ENCODE measurements at places on chromosomes 7 and 10. TPM values are rescaled to one million over a fixed set of nuclear protein-coding genes. Genes with fewer than 3 reads are reported as not detected.
A peak's percentile ranks its signal among the peaks of the same experiment; 100 is the strongest.

- H3K27me3 ChIP-seq, result no peaks in the 10 kb centered on the region
- no peak overlapping the region for H3K4me3 ChIP-seq
These were observed 155.7 kb upstream of the HGF start for GRCh38 chr7:81925530-81925929.

DNA sequence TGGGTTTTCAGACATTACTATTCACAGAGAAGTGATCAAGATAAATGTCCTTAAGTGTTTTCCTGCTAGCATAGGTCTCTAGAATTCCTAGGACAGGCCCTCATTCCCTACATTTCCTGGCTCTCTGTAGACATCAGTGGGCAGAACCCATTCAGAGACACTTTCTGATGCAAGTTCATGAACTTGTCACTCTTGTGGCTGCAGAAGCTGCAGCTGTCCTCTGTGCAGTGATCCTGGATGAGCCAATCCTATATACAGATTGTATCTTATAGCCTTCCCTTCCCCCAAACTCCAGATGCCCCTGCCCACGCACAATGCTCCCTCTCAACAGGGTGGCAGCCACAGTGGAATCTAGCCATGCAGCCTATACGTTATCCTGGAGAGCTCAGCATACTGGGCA is 12.6 kb upstream of the GRB10 start:
- H3K27me3 ChIP-seq, result no peaks in the 10 kb centered on the region
- DNase-seq, result no peak
- peaks cover 3% of the 10 kb centered on the region for H3K4me1 ChIP-seq
- H3K27ac ChIP-seq, result no peak overlapping the region
- H3K4me3 ChIP-seq, result no peak overlapping the region

- H3K27ac ChIP-seq, result no peak overlapping the region
- no peaks in the 10 kb centered on the region for H3K27me3 ChIP-seq
- H3K36me3 ChIP-seq, result no peaks in the 10 kb centered on the region
- no peak overlapping the region for H3K4me3 ChIP-seq
These were observed 3.9 kb downstream of the DOCK1 start for GRCh38 chr10:126909147-126909546.

DNA sequence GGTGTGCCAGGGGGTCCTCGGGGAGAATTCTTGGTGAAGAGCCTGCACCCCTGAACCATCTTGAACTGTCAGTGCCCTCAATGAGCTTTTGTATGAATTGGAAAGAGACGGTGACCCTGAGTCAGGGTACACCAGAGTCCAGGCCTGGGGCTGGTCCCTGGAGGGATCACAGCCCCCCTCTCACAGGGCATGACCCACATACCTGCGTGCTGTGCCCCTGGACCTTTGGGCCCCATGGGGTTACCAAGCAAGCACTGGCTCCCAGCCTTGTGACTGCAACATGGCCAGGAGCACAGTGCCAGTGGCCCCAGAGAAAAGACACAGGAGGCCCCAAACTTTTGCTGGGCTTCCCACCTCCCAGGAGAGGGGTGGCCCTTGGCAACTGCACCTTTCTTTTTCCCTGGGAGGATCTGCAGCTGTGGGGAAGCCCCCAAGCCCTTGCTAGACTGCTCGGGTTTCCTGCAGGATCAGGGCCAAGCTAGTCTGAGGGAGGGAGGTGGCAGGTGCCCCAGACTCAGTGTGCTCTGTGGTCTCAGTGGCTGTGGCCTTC is 153.5 kb downstream of the ZNF248 start:
- H3K36me3 ChIP-seq, result no peaks in the 10 kb centered on the region
- no peak overlapping the region for H3K4me3 ChIP-seq
- DNase-seq, result peak; percentile 30
- no peaks in the 10 kb centered on the region for H3K4me1 ChIP-seq
- no peak overlapping the region for H3K27ac ChIP-seq
- no peaks in the 10 kb centered on the region for H3K27me3 ChIP-seq

GRCh38 chr7:51354897-51355296 is 38.3 kb upstream of the COBL start:
- H3K4me1 ChIP-seq, result peaks cover 13% of the 10 kb centered on the region
- H3K27me3 ChIP-seq, result no peaks in the 10 kb centered on the region
- H3K36me3 ChIP-seq, result no peaks in the 10 kb centered on the region
- H3K4me3 ChIP-seq, result no peak overlapping the region
- no peak for DNase-seq

GRCh38 chr7:32941181-32941580 is 16.1 kb upstream of the FKBP9 start:
- H3K4me3 ChIP-seq, result peak overlapping the region; percentile 87
- no peak overlapping the region for H3K27ac ChIP-seq
- no peaks in the 10 kb centered on the region for H3K27me3 ChIP-seq

CALML3 gene
- total RNA-seq, result not detected

TMEM236 gene
- total RNA-seq, result 0.35 TPM

GRCh38 chr10:17200001-17200911 is 1.2 kb downstream of the TRDMT1 start:
- H3K4me3 ChIP-seq, result peak overlapping the region; percentile 66
- no peaks in the 10 kb centered on the region for H3K36me3 ChIP-seq
- no peak for DNase-seq
- H3K27ac ChIP-seq, result peak overlapping the region; percentile 90

GRCh38 chr10:104257235-104257634 is 2.5 kb downstream of the GSTO1 start:
- no peak for DNase-seq
- H3K4me3 ChIP-seq, result no peak overlapping the region
- H3K36me3 ChIP-seq, result no peaks in the 10 kb centered on the region
- H3K4me1 ChIP-seq, result peaks cover 7% of the 10 kb centered on the region
- no peak overlapping the region for H3K27ac ChIP-seq

- no peaks in the 10 kb centered on the region for H3K27me3 ChIP-seq
- peak overlapping the region; percentile 81 for H3K27ac ChIP-seq
- H3K36me3 ChIP-seq, result no peaks in the 10 kb centered on the region
- H3K4me3 ChIP-seq, result peak overlapping the region; percentile 83
- DNase-seq, result peak; percentile 28
These were observed 497 bp upstream of the RAB11FIP2 start for GRCh38 chr10:118047157-118047719.

DNA sequence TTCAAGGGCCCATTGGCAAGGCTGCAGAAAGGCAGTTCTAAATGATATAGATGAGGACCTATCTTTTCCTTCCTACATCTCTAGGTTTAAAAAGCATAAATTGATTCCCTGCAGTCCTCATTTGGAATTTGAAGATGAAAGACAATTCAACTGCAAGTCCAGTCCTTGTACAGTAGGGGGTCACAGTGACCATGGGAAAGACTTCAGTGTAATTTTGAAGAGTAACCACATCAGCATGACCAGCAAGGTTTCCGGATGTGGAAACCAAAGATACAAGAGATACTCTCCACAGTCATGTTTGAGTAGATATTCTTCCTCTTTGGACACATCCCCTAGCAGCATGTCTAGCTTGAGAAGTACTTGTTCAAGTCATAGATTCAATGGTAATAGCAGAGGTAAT is 539.3 kb upstream of the TEX47 start:
- no peaks in the 10 kb centered on the region for H3K27me3 ChIP-seq
- no peak overlapping the region for H3K4me3 ChIP-seq
- no peak overlapping the region for H3K27ac ChIP-seq
- H3K4me1 ChIP-seq, result no peaks in the 10 kb centered on the region
- no peaks in the 10 kb centered on the region for H3K36me3 ChIP-seq

DNA sequence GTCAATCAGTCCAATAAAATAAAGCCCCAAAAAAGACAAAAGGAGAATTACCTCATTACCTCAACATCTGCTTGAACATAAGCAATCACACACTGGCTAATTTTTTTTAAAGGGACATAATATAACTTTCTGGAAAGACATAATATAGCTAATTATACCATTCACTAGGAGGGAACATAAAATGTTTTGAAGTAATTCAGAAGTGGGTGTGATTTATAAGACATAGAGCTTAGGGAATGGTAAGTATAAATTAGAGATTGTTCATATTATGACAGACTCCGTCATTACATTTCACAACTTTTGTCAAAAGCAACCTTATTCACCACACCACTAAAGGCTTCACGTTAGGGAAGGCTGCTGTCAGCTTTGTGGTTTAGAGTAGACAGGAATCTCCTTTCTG is 3.8 kb downstream of the SHTN1 start:
- no peak overlapping the region for H3K4me3 ChIP-seq
- no peak for DNase-seq
- peaks cover 22% of the 10 kb centered on the region for H3K4me1 ChIP-seq
- H3K27me3 ChIP-seq, result no peaks in the 10 kb centered on the region
- H3K36me3 ChIP-seq, result no peaks in the 10 kb centered on the region

GRCh38 chr7:112866424-112866823 is 76.2 kb upstream of the TMEM168 start:
- H3K4me1 ChIP-seq, result no peaks in the 10 kb centered on the region
- no peak for DNase-seq
- H3K4me3 ChIP-seq, result no peak overlapping the region

DNA sequence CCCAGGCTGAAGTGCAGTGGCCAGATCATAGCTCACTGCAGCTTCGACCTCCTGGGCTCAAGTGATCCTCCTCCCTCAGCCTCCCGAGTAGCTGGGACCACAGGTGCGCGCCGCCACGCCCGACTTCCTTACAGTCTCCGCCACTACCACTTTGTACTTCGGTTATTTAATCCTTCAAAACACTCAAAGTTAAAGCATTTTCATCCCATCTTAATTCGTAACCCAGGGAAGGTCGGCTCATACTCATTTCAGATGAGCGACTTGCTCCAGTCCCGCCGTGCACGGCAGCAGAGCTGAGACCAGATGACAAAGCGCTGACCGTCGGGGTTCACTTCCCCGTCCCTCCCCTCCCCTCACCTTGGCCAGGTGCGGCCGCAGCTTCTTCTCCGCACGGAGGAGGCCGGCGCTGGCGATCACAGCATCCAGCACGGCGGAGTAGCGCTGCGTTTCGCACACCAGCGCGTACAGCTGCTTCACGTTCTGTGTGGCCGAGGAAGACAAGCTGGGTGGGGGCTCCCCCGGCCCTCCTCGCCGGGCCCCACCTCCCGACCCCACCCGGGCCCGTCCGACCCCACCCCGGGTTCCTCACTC is 457 bp downstream of the NSUN5 start:
- no peaks in the 10 kb centered on the region for H3K27me3 ChIP-seq
- peak overlapping the region; percentile 70 for H3K27ac ChIP-seq
- peak overlapping the region; percentile 77 for H3K4me3 ChIP-seq
- DNase-seq, result peak; percentile 64

DNA sequence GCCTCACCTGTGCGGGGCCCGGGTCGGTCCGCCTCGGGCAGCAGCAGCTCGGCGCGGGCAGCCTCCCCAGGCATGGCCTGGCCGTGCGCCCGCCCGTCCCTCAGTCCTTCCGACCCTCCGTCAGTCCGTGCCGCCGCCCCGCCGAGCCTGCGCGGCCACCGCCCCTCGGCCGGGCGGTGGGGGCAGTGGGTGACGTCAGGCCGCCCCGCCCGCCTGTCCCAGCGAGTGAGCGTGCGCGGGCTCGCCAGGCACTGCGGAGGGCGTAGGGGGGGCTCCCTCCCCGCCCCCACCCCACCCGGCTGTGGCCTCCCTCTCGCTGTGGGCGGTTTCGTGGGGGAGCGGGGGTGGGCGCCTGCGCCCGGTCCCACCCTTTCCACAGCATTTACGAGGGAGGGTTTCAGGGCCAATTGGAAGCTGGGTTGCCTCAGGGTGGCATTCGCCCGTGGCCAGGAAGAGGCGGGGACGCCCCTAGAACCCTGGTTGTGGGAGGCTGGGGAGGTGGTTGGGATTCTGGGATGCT is at the start of gene NACAD:
Gene NACAD (minus strand): TSS at position 149 of the 520 bp plus-strand sequence. CDS start 75 bp downstream, at position 74.
- H3K27ac ChIP-seq, result no peak within 1 kb of the TSS
- H3K4me3 ChIP-seq, result peak within 1 kb of the TSS; percentile 21
- H3K36me3 ChIP-seq, result no peaks in the 10 kb centered on the region
- no peaks in the 10 kb centered on the region for H3K27me3 ChIP-seq

GRCh38 chr10:14879124-14879927 is 660 bp downstream of the SUV39H2 start:
- H3K36me3 ChIP-seq, result no peaks in the 10 kb centered on the region
- no peaks in the 10 kb centered on the region for H3K27me3 ChIP-seq
- H3K4me1 ChIP-seq, result no peaks in the 10 kb centered on the region
- H3K27ac ChIP-seq, result peak overlapping the region; percentile 96
- peak; percentile 64 for DNase-seq

- peaks cover 6% of the 10 kb centered on the region for H3K36me3 ChIP-seq
- no peaks in the 10 kb centered on the region for H3K27me3 ChIP-seq
- DNase-seq, result no peak
- no peak overlapping the region for H3K4me3 ChIP-seq
- peaks cover 5% of the 10 kb centered on the region for H3K4me1 ChIP-seq
These were observed 14.5 kb downstream of the MEST start for GRCh38 chr7:130506358-130506757.

DNA sequence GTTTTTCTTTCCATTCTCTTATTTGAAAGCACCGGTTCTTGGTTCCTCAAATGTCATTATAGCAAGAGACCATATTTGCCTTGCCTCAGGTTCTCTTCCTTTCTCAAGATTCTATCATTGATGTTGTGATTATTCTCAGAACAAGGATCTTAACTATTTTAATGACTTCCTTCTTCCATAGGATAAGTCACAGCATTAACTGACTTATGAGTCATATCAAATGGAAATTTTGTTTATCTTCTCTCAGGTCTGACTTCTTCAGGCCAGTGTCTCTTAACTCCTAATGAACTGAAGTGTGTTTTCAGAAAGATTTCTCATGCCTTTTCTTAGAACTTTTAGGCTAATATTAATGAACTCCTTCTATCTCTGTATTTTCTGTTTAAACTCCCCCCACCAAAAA is 794.6 kb upstream of the LRRN3 start:
- H3K27me3 ChIP-seq, result no peaks in the 10 kb centered on the region
- no peak overlapping the region for H3K4me3 ChIP-seq
- no peaks in the 10 kb centered on the region for H3K4me1 ChIP-seq
- no peak overlapping the region for H3K27ac ChIP-seq

All from pancreas (tissue), 10 donors.